ENCODE measurements at places on chromosomes 16 and 17.

DNA sequence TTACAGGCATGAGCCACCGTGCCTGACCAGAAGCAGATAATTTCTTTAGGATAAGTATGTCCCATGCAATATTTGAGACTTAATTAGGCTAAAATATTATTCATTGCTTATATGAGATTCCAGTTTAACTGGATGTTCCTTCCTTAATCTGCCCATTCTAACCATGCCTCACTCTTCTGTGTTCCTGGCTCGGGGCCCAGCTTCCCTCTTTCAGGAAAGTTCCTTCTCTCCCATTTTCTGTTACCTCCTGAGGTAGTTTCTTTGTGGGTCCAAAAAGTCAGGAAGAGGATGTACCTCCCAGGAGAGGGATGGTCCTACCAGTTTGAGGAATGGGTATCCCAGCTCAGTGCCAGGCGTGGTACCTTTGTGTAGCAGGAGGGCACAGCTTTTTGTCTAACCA lies 23.3 kb downstream of the UNK start:
- DNase-seq, result no peak

DNA sequence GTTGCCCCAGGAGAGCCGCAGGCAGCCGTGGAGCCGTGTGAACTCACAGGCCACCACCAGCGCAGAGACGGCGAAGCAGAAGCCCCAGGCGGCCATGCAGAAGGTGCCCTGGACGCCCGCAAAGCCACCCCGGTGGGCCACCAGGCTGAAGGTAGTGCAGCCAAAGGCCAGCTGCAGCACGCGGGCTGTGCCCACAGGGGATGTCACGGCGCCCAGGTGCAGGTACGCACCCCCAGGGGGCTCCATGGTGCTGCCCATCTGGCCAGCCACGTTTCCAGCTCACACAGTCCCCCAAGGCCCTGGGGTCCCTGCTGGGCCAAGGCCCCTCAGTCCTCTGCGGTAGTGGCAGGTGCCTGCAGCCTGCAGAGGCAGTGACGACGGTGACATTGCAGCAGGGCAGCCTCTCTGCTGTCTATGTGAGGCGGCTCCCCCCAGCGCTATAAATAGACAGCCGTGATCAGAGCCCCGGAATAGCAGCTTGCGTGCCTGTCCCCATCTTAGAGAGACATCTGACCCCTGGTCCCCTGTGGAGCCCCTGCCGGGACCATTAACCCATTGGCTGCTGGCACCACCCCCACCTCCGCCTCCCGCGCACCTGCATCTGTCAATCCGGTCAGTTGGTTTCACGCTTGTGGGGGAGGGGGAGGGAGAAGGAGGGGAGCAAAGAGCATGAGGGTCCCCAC lies 4.5 kb upstream of the PYCR1 start:
- DNase-seq, result no peak

- DNase-seq, result peak; percentile 28
Measured at GRCh38 chr17:7132511-7133094, 18.0 kb upstream of the ASGR2 start.

- DNase-seq, result no peak
Measured at GRCh38 chr17:43543771-43544575, 2.2 kb downstream of the ETV4 start.

DNA sequence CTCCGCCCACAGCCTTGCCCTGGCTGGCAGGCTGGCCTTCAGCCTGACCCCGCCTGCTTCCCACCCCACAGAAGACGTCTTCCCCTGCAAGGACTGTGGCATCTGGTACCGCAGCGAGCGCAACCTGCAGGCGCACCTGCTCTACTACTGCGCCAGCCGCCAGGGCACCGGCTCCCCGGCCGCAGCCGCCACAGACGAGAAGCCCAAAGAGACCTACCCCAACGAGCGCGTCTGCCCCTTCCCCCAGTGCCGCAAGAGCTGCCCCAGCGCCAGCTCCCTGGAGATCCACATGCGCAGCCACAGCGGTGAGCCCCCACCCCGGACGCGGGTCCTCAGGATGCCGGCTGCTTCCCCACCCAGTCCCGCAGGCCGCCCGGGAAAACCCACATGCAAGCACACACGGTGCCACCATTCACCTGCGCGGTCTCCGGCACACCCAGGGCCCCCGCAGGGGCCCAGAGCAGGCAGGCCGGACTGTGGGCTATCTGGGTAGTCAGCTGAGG lies 38.2 kb upstream of the ZC3H18 start:
- no peak for DNase-seq

- DNase-seq, result no peak
Measured at GRCh38 chr16:82769845-82770244, 143.1 kb downstream of the CDH13 start.

GRCh38 chr16:71645450-71645849 lies 19.5 kb downstream of the MARVELD3 start:
- no peak for DNase-seq

DNA sequence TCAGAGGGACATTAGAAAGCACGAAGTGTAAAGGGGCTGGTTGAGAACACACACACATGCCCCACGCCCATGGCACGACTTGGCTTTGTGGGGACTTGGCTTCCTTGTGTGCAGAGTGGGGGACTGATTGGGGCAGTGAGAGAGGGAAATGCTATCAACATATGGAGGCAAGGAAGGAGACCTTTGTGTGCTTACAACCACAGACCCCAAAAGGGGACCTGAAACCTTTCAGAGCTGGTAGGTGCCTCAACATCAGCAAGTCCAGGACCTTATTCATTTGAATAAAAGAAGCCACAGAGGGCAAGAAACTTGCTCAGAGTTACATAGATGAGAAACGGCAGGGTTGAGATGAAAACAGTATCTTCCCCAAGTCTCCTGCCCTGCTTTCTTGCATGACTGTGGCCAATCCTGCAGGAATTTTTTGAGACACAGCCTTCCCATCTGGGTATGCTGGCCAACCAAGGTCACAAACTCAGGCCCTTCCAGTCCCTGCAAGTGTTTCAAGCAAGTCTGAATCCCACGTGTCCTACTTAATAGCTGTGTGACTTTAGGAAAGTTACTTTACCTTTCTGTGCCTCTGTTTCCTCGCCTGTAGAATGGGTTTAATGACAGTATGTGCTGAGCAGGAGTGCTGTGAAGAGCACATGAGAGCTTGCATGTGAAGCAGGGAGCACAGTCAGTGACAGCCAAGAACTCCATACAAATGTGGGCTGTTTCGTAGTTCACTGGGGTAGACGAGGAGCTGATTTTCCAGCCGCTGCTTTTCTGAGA lies 26.2 kb downstream of the C16orf78 start:
- no peak for DNase-seq

DNA sequence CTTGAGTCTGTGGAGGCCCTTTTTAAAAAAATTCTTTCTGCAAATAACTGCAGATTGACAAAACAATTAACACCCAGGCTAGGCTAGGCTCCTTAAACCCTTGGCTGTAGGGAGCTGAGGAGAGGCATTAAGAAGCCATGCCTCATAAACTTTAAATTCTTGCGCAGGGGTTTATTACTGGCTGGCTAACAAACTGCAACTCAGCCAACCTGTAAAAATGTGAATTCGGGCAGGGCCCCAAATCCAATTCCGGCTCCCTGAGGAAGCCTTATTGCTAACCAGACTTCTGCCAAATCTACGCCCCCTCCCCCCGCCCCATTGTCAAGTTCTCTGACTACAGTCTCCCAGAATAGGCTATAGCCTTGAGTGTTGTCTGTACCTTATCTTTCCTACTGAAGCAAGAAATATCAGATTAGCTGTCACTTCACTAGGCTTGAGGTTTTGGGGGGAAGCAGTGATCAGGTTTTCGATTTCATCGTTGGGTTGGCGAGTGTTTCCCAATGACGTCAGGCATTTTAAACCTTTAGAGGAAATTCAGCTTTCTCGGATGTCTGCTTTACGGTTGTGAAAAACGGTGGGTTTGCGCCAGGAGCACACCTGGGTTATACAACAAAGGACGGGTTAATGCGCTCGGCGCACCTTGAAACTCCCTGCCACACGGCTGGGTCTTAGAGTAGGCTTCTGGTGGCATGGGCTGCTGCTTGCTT lies 2.0 kb downstream of the CDH3 start:
- no peak for DNase-seq

DNA sequence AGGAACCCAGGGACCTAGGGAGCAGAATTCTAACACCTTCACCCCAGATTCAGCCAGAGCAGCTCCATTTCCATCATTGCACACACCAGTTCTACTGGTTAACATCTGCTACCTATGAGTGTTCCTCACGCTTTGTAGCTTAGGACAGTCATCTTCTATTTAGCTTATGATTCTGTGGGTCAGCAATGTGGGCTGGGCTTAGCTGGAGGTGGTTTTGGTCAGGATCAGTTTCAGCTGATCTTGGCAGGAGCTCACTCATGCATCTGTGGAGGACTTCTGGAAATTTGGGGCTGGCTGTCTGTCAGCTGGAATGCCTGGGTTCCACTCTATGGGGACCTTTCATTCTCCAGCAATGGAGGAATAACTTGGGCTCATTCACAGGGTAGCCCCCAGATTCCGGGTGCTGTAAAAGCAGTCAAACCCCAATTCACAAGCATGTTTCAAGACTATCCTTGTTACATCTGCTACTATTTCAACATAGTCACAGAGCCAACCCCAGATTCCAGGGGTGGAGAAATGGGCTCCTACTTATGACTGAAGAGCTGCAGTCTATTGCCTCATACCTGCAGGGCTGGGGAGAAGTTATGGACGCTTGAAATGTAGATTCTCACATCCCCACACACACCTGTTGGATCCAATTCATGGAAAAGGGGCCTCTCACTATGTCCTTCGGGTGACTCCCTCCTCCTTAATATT lies 3.4 kb upstream of the HP start:
- no peak for DNase-seq

DNA sequence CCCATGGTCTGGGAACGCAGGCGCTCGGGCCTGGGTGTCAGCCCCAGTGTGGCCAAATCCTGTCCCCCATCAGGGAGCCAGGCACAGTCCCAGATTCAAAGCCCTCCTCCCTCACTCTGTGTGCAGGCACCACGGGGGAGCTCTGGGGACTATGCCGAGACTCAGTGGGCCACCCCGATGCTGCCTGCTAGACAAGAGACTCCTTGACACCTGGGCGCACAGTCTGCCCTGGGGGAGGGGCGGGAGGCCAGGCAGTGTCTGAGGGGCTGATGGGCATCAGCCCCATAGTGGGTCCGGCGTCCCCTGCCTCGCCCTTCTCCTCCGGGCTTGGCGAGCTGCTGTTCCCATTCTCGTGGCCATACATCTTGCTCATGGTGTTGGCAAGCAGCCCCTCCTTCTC lies 8.5 kb upstream of the CD79B start:
- DNase-seq, result no peak

DNA sequence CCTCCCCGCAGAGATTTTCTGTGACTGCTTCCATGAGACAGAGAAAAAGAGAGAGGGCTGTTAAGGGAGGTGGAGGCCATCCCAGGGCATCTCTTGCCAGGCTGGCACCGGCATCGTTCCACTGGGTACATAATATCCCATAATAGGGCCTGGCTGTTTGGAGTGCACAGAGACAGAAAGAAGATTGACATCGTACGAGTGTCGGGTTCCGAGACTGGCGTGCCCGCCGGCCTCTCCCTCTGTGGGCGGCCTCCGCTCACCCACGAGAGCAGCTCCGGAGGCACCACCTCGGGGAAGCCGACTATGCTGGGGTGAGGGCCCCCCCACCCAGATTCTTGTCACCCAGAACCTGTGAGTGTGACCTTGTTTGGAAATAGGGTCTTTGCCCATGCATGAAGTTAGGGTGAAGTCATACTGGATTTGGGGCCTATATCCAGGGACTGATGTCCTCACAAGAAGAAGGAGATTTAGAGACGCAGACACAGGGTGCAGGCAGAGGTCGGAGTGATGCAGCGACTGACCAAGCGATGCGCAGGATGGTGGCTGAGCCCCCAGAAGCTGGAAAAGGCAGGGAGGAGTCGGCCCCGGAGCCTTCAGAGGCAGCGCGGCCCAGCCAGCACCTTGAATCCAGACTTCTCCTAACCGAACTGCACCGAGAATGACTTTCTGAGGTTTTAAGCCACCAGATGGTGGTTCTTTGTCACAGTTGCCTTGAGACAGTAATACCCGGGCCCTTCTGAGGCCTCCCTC lies 101.8 kb upstream of the CIBAR2 start:
- no peak for DNase-seq

GRCh38 chr17:7295230-7296180 lies 1.1 kb upstream of the YBX2 start:
- no peak for DNase-seq

GRCh38 chr17:73686961-73687360 lies 42.7 kb upstream of the SDK2 start:
- no peak for DNase-seq

GRCh38 chr16:31138621-31139578 lies 3.4 kb upstream of the PRSS8 start:
- DNase-seq, result no peak

GRCh38 chr17:65762973-65763372 lies 201.5 kb upstream of the AXIN2 start:
- DNase-seq, result no peak

DNA sequence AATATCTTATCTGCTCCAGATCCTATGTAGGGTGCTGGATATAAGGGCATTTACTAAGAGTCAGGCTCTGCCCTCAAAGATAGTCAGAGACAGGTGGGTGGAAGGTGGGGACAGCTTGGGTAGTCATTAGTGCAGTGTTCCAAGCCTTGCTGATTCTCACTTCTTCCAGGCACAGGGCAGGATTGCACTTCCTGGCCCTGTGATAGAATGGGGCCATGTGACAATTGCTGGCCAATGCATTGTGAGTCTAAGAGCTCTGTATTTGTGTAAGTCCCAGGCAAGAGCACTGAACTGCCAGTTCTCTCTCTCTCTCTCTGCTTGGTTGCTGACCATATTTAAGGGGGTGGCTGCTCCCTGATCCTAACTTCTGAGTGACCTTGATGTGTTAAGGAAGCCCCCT lies 112.1 kb downstream of the C16orf78 start:
- no peak for DNase-seq

GRCh38 chr16:86783636-86784626 lies 205.6 kb downstream of the FOXL1 start:
- DNase-seq, result no peak

DNA sequence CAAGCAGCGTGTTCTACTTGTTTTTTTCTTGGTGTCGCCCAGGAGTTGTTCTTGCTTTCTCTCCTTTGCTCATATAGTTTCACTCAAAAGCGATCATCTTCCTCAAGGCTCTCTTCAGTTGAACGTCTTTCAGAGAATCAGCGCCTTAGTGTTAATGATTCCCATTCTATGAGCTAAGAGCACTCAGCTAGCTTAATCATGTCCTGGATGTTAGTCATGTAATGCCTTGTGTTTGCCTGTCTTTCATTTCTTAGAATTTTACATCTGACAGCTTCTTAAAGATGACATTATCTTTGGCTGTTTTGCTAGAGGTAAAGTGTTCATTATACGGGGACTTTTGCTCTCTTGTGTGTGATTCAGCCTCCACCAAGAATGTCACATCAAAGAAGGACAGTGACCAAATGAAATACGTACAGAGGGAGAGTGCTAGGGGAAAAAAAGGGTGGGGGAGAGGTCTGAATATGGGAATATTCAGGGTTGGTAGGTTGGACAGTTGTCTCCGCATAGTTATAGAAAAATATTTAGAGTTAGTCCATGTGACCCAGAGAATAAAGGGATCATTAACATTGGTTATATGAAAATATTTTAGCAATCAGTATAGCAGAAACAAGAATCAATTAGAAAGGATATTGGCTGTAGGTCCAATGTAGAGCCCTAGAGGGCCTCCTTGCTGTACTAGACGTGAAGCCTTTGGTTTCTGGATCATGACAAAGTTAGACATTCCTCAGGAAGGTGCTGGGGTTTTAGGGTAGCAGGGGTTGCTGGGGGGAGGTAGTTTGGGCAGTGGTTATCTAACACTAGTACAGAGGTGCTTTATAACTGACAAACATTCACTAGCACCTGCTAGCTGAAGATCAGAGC lies 31.9 kb upstream of the ANKFN1 start:
- DNase-seq, result no peak
